ENCODE measurements at places on chromosomes 6 and 20.

DNA sequence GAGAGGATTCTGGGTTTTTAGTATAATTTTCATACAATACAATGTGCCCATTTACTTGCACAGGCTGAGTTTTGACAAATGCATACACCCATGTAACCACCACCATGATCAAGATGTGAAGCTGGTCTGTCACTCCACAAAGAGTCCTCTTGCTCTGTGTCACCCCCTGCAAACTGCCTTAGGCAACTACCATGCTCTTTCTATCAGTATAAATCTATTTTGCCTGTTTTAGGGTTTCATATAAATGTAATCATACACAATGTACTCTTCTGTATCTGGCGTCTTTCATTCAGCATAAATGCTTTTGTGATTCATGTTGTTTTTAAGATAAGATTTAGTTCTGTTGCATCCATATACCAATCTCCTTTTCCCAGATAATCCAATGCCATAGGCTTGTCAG is 181.9 kb upstream of the KCNG1 start:
- DNase-seq: no peak

DNA sequence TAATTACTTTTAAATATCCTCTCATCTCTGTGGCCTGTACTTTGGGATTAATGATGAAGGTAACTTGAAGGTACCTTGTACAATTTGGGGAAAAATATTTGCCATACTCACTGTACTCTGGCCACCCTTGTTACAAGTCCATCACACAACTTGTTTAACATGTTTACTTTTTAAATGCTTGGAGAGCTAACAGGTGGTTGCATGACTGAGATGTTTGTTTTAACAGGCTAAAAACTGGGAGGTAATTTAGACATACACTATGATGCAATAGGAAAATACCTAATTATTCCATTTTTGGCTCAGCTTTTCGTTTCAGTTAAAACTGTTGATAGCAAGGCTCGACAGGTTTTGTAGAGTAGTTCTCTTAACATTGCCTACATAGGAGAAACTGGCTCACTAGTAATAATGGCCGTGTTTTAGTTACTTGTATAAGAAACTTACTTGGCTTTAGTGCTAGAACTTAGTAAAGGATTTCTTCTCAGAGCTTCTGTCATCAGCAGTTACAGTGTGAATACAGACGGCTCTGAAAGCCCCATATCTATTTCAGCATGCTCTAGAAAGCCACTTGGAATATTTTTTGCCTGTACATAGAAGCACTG is 489.8 kb upstream of the SOX4 start:
- DNase-seq: no peak

DNA sequence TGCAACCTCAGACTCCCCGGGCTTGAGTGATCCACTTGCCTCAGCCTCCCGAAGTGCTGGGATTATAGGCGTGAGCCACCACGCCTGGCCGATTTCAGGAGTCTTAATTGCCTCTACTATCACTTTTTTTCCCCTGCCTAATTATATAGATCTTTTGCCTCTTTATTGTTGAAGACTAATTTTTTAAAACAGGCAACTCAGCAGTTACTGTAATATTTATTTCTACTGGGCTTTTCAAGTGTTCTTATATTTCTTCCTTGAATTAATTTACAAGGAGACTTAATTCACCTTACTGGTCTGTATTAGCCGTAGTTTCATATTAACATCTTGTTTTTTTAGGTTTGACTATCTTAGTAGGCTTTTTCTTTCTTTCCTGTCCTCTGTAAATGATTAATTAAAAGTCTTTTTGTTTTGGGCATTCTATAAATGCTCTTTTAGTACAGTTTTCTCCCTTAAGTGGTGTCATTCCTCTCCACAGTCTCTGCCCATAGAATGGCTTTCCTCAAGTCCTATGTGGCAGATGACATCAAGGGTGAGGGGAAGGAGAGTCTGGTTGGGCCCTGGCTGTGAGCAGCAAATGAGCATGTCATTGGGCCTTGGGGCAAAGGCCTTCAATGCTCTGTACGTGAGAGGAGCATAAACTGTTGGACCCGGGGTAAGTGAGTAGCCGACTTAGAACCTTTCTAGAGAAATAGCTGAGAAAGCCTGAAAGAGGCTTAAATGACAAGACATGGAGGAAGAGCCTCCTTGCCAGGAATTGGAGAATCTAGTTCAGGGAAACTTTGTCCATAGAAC is 36.0 kb downstream of the ANKS1A start:
- no peak for DNase-seq

GRCh38 chr20:13101276-13101675 is 92.5 kb downstream of the SPTLC3 start:
- no peak for DNase-seq

GRCh38 chr6:39906318-39906761 is 27.9 kb downstream of the MOCS1 start:
- no peak for DNase-seq
